Stimulated activated CD8-positive, alpha-beta memory T cell treated with anti-CD3 and anti-CD28 coated beads, Interleukin-7, amount 100 ng/mL, for 48 hours (primary cell): ENCODE measurements at places on chromosomes 5 and 9.

- DNase-seq: no peak
Measured at GRCh38 chr9:130794923-130795495, 40.0 kb upstream of the ABL1 start.

DNA sequence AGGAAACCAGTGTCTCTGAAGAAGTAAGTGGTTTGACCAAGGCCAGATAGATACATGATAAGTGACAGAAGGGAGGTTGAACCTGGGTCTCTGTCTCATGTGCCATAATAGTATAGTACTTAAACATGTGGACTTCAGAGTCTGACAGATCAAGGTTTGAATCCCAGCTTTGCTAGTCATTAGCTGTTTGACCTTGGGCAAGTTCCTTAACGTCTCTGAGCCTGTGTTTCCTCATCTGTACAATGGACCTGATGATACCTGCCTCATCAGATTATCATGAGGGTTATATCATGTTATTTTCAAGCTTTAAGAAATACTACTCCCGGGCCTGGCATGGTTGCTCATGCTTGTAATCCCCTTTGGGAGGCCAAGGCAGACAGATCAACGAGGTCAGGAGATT is 24.9 kb downstream of the FUBP3 start:
- DNase-seq: no peak

DNA sequence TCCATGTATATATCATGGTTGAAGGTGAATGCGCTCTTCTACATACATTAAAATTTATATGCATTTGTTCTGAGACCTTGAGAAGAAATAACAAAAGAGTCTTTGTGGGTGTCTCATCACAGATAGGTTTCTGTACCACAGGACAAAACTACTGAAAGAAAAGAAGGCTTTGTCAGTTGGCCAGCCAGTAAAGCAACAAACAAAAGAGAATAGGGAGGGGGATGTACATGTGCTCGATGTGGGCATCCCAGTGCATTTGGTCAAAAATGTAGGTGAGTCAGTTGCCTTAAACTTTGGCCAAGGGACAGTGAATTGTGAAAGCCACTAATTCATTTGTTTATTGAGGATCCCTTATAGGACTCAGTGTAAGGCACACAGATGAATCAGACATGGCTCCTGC is 13.3 kb downstream of the RBM18 start:
- no peak for DNase-seq

DNA sequence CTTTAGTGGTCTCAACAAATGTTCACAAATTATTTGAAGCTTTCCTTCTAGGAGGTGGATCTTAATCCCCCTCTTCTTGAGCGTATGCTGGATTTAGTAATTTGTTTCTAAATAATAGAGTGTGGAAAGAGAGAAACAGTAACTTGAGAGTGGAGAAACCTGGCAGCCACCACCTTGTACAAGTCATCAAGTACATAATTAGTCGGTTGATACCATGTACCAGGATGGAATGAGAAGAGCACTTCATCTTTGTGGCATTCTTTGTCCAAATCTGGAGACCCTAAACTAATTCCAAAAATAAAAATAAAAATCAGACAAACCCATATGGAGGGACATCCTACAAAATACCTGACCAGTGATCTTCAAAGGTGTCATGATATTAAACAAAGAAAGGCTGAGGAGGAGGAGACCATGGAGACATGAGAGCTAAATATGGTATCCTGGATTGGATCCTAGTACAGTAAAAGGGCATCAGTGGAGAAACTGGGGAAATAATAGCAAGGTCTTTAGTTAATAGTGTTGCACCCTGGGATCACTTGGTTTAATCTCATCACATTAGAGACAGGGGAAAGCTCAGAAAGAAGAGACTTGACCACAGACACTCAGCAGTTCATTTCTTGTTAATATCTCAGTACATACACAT is 147.9 kb downstream of the ASTN2 start:
- DNase-seq: no peak

GRCh38 chr5:765948-766631 is 18.4 kb downstream of the ZDHHC11B start:
- DNase-seq: no peak

GRCh38 chr5:137401946-137402345 is 97.2 kb downstream of the SPOCK1 start:
- no peak for DNase-seq

DNA sequence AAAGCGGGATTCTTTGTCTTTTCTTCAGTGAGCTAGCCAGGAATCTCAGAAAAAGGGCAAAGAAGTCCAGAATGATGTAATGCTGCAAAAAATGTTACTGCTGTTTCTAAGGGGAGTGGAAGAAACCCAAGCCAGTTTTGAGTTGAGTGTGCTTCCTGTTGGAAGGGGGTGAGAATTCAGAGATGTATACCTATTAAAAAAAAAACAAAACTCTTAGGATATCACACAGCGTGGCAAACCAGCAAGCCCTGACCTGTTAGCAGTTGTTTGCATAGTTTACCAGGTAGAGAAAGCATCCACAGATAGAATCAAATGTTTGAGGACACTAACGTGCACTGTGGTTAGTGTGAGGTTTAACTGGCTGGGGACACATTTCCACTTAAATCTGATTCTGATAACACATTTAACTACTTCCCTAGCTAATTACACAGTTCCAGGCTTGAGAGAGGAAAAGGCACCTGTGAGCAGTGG is 11.4 kb downstream of the BASP1 start:
- no peak for DNase-seq

- no peak for DNase-seq
Measured at GRCh38 chr5:135533794-135534193, 2.0 kb downstream of the NEUROG1 start.

DNA sequence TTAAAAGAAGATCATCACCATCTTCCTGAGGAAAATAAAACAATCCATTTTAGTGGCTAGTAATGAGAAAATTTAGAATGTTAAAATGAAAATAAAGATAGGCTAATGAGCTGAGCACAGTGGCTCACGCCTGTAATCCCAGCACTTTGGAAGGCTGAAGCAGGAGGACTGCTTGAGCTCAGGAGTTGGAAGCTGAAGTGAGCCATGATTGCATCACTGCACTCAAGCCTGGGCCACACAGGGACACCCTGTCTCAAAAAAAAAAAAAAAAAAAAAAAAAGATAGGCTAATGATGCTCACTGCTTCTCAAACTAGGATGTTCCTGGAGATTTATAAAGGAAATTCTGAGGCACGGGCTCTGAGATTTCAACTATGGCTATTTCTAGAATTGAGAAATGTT is 50.3 kb downstream of the CPLANE1 start:
- no peak for DNase-seq

GRCh38 chr5:8767746-8768145 is 778.1 kb downstream of the SEMA5A start:
- no peak for DNase-seq

DNA sequence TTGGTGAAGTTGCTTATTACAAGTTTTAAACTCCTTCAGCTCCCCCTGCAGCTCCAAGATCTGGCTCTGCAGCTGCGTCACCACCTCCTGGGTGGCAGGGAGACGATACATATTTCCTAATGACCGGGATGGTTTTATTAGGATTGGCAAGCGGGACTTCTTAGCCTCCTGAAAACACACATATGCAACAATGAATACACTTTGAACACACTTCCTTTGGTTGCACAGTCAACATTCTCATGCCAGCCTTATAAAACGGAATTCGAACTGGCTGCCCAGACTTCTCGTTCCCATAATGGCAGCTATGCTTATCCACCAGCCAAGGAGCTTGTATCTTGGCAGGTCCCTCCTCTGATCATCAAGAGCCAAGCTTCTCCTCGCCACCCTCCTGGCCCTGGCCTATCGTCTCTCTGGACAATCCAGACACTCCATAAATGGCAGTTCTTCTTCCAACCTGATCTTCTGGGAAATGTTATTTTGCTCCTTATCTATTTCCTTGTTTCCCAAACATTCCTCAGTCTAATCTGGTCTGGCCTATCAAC is 131.9 kb downstream of the CDK5RAP2 start:
- no peak for DNase-seq

DNA sequence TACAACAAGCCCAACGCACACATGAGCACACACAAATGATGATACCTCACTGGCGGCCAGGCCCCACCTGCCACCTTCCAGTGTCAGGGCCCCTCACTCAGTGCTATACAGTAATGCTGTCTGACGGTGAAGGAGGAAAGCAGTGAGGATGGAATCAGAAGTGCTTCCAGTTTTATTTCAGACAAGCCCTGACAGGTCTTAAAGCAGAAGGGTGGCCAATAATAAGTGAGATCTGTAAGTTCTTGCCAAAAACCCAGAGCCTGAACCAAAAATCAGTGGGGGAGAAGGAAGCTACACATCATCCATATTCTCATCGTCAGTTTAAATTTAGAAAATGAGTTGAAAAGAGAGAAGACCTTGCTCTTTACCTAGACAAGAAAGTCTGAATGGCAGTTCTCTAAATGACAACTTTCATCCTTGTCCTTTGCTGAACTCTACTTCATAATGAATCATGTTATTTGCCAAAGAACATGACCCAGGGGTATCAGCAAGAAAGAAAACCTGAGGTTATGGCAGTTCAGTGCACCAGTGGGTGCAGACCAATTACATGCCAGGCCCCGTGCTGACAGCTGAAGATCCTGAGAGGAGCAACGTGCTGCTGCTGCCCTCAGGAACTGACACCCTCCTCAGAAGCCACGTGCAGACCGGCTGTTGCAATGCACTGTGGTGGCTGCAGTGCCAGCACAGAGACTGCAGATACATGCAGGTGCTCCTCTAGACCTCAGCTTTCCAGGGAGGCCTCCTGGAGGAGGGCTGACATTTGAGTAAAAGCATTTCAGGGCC is 118.7 kb downstream of the DROSHA start:
- DNase-seq: peak; percentile 9

- no peak for DNase-seq
Measured at GRCh38 chr9:125241863-125242739, 958 bp upstream of the HSPA5 start.

GRCh38 chr5:15620501-15620900 is 120.5 kb downstream of the FBXL7 start:
- no peak for DNase-seq
